ENCODE measurements at places on chromosomes 2 and 18. TPM values are rescaled to one million over a fixed set of nuclear protein-coding genes. Genes with fewer than 3 reads are reported as not detected.
A peak's percentile ranks its signal among the peaks of the same experiment; 100 is the strongest.

DNA sequence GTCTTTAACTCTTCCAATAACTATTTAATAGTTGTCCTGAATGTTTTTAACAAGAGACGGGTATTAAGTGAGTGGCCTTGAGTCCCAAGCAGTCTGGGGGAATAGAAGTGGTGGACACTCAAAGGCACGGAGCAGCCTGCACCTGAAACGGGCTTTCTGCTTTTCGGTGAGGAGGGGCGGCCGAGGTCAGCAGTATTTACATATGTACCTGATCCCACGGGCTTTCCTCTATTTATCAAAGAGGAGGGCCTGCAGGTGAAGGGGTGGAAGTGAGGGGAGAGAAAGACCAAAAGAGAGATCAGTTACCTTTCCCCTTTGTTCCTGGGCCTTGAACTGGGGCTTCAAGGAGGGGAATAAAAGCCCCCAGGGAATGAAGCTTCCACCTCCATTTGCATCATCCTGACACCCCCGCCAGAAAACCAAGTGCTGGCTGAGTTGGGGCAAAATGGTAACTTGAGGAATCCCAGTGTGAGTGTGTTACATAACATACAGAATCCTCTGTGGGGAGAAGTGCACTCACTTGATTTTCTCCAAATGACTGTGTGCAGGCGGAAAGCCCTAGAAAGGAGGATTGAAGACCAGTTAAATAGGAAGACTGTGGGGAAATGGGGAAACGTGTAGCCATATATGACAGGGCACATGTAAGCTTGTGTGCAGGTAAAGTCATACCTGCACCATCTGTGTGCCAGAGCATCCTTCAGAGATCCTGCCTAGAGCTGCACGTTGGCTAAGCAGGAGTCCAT, 12.4 kb downstream of the POU3F3 start:
- H3K27me3 ChIP-seq = peaks cover 76% of the 10 kb centered on the region
- no peak overlapping the region for H3K4me3 ChIP-seq

DNA sequence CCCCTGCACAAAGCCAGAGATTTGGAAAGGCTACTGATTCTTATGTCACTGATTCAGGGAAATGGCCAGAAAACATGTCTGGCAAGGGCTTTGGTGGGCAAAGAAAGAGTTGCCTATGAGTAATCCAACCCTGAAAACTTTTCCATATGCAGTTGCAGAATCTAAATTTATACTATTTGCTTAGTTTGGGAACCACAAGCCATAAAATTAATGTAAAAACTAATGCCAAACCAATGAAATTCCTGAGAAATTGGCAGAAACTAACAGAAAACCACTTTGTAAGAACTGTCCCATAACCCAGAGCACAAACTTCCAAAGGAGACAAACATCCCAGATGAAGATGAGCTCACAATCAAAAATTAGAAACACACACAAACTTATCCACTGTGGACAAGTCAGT, 48.8 kb downstream of the TCF4 start:
- H3K27ac ChIP-seq = no peak overlapping the region
- peaks cover 7% of the 10 kb centered on the region for H3K4me1 ChIP-seq
- no peak overlapping the region for H3K4me3 ChIP-seq
- DNase-seq = no peak
- H3K36me3 ChIP-seq = no peaks in the 10 kb centered on the region

AQP12B gene
- not detected for total RNA-seq

DNA sequence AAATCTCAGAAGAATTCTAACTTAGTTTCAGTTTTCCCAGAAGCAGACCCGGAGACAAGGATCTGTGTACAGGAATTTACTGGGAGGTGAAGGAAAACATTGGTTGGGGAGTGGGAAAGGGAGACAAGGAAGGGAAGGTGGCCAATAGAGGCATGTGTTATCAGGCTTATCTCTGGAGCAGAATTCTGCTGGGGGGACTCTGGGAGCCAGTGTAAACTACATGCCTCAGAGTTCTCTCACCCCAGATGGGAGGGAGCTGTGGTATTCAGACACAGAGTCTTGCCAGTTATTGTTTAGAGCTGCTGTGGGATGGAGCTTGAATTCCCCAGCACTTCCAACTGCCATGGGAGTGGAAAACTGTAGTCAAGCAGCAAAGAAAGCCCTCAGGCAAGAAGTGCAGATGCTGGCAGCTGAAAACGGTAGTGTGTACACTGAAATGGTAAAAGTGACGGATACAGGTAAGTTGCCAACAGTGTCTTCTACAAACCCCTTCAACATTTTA, 19.0 kb downstream of the DNPEP start:
- no peak overlapping the region for H3K4me3 ChIP-seq
- H3K27me3 ChIP-seq = no peaks in the 10 kb centered on the region
- H3K36me3 ChIP-seq = peaks cover 12% of the 10 kb centered on the region
- H3K4me1 ChIP-seq = no peaks in the 10 kb centered on the region
- no peak overlapping the region for H3K27ac ChIP-seq

CYP1B1 gene
- total RNA-seq = 1.2 TPM

- H3K27ac ChIP-seq = peak overlapping the region; percentile 98
- H3K27me3 ChIP-seq = no peaks in the 10 kb centered on the region
- peaks cover 58% of the 10 kb centered on the region for H3K4me1 ChIP-seq
- peak overlapping the region; percentile 99 for H3K4me3 ChIP-seq
- DNase-seq = no peak
- H3K36me3 ChIP-seq = peaks cover 56% of the 10 kb centered on the region
Observed at GRCh38 chr2:196168181-196168580, 3.2 kb downstream of the STK17B start.

- H3K4me1 ChIP-seq = no peaks in the 10 kb centered on the region
- no peaks in the 10 kb centered on the region for H3K27me3 ChIP-seq
- H3K4me3 ChIP-seq = no peak overlapping the region
- H3K36me3 ChIP-seq = peaks cover 42% of the 10 kb centered on the region
- no peak for DNase-seq
Observed at GRCh38 chr2:46142546-46143428, 154.4 kb upstream of the EPAS1 start.

DNA sequence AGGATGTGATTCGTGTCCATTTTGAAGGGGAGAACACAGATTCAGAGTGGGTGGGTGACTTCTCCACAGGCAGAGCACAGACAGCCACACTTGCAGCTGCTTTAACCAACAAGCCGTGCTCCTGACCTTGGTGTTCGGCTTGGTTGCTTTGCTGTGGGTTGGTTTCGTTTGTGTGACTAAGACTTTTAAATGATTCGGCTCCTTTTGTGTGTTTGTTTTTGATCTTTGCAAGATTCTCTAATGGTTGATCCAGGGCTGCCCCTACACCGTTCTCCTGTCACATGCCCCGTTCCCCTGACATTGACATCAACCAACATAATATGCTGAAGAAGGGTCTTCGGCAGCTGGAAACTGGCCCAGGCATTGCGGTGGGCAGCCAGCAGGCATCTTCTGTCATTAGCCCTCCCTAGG, 95.9 kb upstream of the MBOAT2 start:
- H3K27me3 ChIP-seq = peaks cover 6% of the 10 kb centered on the region
- H3K4me1 ChIP-seq = peaks cover 9% of the 10 kb centered on the region
- no peak for DNase-seq
- no peak overlapping the region for H3K27ac ChIP-seq
- H3K4me3 ChIP-seq = no peak overlapping the region

- peak overlapping the region; percentile 99 for H3K27ac ChIP-seq
- H3K27me3 ChIP-seq = no peaks in the 10 kb centered on the region
- peak overlapping the region; percentile 92 for H3K4me3 ChIP-seq
Observed at GRCh38 chr2:43218155-43218701, 8.2 kb downstream of the ZFP36L2 start.

GRCh38 chr2:217981084-217981730, 21.6 kb downstream of the TNS1 start:
- H3K27ac ChIP-seq = no peak overlapping the region
- no peaks in the 10 kb centered on the region for H3K27me3 ChIP-seq
- no peaks in the 10 kb centered on the region for H3K4me1 ChIP-seq
- no peak for DNase-seq
- no peak overlapping the region for H3K4me3 ChIP-seq

SOX11 gene
- 0.05 TPM for total RNA-seq

DNA sequence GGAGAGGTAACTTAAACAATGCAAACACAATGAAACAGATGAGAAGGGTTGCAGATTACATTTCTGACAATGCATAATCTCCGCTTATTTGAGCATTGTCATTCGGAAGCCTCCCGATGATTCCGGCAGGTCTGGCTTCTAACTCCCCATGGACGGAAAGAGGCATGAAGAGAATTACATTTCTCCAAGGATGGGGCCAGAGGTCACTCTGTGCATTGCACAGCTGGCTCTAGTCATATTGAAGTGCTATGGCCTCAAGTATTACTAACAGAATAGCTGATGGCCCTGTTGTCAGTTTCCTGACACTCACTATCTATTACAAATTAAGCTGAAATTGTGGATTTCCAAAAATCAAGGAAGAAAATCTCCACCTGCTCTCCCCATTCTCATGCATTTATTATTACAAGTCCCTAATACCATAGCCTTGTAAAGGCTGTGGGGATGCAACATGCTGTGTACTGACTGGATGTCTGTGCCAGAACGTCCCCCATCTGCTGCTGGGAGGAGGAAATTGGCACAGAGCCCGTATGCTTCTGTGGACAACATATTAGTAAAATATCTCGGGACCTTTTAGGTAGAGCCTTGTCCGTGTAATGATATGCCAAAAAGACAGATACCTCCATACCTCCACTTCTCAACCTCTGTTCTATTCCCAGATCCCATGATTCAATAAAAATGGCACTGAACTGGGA, 168.1 kb downstream of the SETBP1 start:
- peaks cover 34% of the 10 kb centered on the region for H3K36me3 ChIP-seq
- peaks cover 81% of the 10 kb centered on the region for H3K4me1 ChIP-seq
- H3K27me3 ChIP-seq = no peaks in the 10 kb centered on the region
- H3K27ac ChIP-seq = no peak overlapping the region
- no peak for DNase-seq
- no peak overlapping the region for H3K4me3 ChIP-seq

BBS5 gene
- total RNA-seq = 2.8 TPM

DNA sequence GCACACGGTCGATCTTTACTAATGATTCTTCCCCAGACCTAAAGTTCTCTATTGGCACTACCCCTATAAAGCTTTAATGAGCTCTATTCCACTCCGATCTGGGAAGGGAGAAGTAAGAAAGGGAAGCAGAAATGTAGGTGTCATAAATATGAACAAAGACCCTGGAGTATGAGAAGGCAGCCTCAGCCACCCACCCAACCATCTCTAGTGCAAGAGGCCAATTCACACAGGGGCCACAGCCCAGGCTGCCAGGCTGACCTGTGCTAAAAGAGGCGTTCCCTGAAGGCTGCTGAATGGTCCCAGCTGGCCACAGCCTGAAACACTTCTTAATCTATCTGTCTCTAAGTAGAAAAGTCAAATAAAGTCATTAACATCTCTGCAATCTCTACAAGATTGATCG, 60.1 kb upstream of the ACTR3 start:
- no peak for DNase-seq
- H3K27me3 ChIP-seq = no peaks in the 10 kb centered on the region
- H3K4me1 ChIP-seq = peaks cover 7% of the 10 kb centered on the region
- no peaks in the 10 kb centered on the region for H3K36me3 ChIP-seq
- no peak overlapping the region for H3K4me3 ChIP-seq

SCN1A gene
- not detected for total RNA-seq

DNA sequence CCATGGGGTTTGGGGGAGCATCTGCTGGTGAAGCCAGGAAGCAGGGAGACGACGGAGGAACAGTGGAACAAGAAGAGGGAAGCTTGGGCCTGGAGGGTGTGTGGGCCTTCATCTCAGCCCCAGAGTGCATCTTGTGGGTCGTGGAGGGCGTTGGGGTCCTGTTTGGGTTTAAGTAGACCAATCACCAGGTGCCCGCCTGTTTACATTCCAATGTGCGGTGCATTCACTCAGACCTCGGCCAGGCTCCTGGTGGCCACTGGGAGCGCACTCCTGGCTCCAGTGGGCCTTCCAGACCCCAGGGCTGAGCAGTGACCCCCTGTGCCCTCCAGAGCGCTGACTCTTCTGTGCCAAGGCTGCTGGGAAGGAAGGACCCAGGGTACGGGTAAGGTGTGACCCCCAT, 293.7 kb downstream of the NDUFA10 start:
- H3K27ac ChIP-seq = no peak overlapping the region
- no peaks in the 10 kb centered on the region for H3K4me1 ChIP-seq
- H3K36me3 ChIP-seq = no peaks in the 10 kb centered on the region
- H3K4me3 ChIP-seq = no peak overlapping the region
- DNase-seq = no peak

- H3K27me3 ChIP-seq = peaks cover 5% of the 10 kb centered on the region
- no peak overlapping the region for H3K4me3 ChIP-seq
- no peak for DNase-seq
- H3K4me1 ChIP-seq = no peaks in the 10 kb centered on the region
- H3K27ac ChIP-seq = no peak overlapping the region
Observed at GRCh38 chr2:165456027-165456426, 13.5 kb upstream of the CSRNP3 start.

- H3K4me1 ChIP-seq = no peaks in the 10 kb centered on the region
- H3K27me3 ChIP-seq = no peaks in the 10 kb centered on the region
Observed at GRCh38 chr2:13545320-13545719, 828.6 kb downstream of the TRIB2 start.

DNA sequence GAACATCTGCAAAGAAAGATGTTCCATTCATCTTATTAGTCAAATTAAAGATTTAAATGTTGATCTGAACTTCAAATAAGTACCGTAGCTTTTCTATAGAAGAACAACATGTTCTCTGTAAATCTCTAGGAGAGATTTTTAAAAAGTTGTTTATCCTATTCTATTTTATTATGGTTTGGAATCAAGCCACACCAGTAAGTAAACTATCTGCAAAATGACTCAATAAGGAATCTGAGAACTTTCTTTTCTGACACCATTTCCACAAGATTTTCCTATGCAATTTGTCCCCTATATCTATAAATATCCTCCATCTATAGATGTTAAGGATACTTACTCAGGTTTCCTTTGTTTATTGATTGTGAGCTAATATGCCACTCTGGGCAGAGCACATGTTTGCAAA, 736.6 kb downstream of the CBLN2 start:
- H3K4me3 ChIP-seq = no peak overlapping the region
- no peak for DNase-seq
- no peaks in the 10 kb centered on the region for H3K36me3 ChIP-seq
- no peaks in the 10 kb centered on the region for H3K27me3 ChIP-seq
- no peaks in the 10 kb centered on the region for H3K4me1 ChIP-seq
- H3K27ac ChIP-seq = no peak overlapping the region

DNA sequence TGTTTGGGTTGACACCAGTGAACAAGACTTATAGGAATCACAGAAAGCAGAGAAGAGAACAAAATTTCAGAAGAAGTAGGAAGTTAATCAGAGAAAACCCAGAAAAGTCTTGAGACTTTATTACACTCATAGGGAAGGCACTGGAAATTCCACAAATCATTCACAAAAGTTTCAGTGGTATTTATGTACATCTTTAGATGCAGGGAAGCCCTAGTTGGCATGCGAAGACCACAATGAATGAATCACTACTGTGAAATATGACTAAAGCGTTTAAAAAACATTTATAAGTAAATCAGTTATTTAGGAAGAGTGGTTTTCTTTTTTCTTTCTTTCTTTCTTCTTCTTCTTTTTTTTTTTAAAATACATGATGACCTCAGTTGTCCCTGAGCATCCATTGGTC, 105.1 kb downstream of the NUP35 start:
- no peaks in the 10 kb centered on the region for H3K4me1 ChIP-seq
- no peak overlapping the region for H3K27ac ChIP-seq
- DNase-seq = no peak
- no peak overlapping the region for H3K4me3 ChIP-seq
- H3K36me3 ChIP-seq = no peaks in the 10 kb centered on the region

SFTPB gene
- total RNA-seq = 0.05 TPM

ZNF396 gene
- total RNA-seq = 2.2 TPM

GRCh38 chr2:179059026-179059700, 9.2 kb upstream of the CCDC141 start:
- peaks cover 22% of the 10 kb centered on the region for H3K4me1 ChIP-seq
- no peak for DNase-seq
- H3K36me3 ChIP-seq = no peaks in the 10 kb centered on the region
- no peak overlapping the region for H3K4me3 ChIP-seq
- no peaks in the 10 kb centered on the region for H3K27me3 ChIP-seq
- H3K27ac ChIP-seq = peak overlapping the region; percentile 61

GALM gene
- 5.4 TPM for total RNA-seq

TUBA4B gene
- not detected for total RNA-seq

IL1RL1 gene
- not detected for total RNA-seq

All from activated B cell treated with CpG ODN at 0.5 μM for 24 hours (primary cell).